ENCODE measurements at places on chromosomes 2 and 18. TPM values are rescaled to one million over a fixed set of nuclear protein-coding genes. Genes with fewer than 3 reads are reported as not detected.

Gene BCL11A
- total RNA-seq, result 45.0 TPM

Gene VAPA
- 142 TPM for total RNA-seq

DNA sequence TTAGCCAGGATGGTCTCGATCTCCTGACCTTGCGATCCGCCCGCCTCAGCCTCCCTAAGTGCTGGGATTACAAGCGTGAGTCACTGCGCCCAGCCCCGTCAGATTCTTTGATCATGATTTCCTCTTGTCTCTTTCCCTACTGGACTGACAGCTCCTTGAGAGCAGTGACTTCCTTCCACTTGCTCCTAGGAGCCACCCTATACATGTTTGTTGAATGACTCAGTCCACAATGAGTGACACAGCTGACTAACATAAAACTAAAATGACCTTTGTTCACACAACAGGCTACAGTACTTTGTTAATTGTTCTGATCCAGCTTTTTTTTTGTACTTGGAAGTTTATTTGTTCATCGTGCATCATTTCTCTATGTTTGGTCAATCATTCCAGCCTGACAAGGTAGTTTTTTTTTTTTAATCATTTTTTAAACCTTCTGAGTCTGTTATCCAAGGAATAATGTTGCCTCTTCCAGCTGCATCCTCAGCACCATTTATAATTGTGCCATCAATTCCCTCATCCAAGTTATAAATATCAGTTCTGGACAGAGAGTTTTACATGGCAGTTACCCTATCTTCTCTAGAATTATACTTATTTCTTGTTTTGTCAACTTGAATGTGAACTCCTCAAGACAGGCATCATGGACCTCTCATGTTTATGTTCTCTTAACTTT is 42.9 kb upstream of the TUBA3E start:
- no peaks in the 10 kb centered on the region for H3K27me3 ChIP-seq
- no peaks in the 10 kb centered on the region for H3K4me1 ChIP-seq
- no peaks in the 10 kb centered on the region for H3K36me3 ChIP-seq
- DNase-seq, result no peak
- no peak overlapping the region for H3K4me3 ChIP-seq

GRCh38 chr2:119771331-119771730 is 11.6 kb downstream of the PTPN4 start:
- no peaks in the 10 kb centered on the region for H3K27me3 ChIP-seq
- no peak overlapping the region for H3K4me3 ChIP-seq
- DNase-seq, result no peak
- peak overlapping the region; percentile 63 for H3K27ac ChIP-seq
- no peaks in the 10 kb centered on the region for H3K36me3 ChIP-seq

DNA sequence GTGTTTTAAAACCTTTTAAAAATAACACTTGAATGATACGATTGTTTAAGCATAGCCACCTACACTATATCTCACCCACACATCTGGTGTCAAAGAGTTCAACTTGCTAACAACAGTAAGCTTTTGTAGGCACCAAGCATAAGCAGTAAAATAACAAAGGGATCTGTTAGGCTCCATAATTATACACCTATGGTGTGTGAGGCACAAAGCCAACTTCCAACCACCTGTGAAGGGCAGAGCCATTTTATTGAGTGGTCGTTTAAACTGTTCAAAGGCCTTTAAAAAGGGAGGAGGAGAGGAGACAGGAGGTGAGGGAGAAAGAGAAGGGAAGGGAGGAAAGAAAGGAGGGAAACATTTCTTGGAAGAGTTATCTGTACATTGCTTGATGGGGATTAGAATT is 27.9 kb downstream of the NEMP2 start:
- peaks cover 5% of the 10 kb centered on the region for H3K4me1 ChIP-seq
- H3K27me3 ChIP-seq, result no peaks in the 10 kb centered on the region
- no peak overlapping the region for H3K4me3 ChIP-seq
- H3K27ac ChIP-seq, result no peak overlapping the region

DNA sequence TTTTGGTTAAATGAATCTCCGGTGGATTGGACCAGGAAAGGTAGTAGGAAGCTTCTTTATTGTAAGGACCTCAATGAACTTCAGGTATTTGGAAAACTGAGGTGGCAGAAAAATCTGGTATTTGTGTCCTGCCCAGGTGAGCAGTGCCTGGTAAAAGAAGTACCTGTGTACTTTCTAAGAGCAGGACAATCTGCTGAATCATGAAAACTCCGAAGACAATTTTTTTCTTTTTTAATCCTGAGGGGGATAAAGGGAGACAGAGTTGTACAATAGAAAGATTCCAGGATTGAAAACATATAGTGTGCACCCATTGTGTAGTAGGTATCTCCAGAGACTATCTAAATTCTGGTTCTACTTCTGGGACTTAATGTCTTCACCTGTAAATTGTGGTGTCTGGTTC is 191.8 kb upstream of the SPOPL start:
- H3K36me3 ChIP-seq, result peaks cover 8% of the 10 kb centered on the region
- H3K27ac ChIP-seq, result no peak overlapping the region
- H3K4me3 ChIP-seq, result no peak overlapping the region
- no peak for DNase-seq

Gene FSHR
- not detected for total RNA-seq

All from WTC11 (cell line).